ENCODE measurements at places on chromosomes 13 and 19. TPM values are rescaled to one million over a fixed set of nuclear protein-coding genes. Genes with fewer than 3 reads are reported as not detected.

DNA sequence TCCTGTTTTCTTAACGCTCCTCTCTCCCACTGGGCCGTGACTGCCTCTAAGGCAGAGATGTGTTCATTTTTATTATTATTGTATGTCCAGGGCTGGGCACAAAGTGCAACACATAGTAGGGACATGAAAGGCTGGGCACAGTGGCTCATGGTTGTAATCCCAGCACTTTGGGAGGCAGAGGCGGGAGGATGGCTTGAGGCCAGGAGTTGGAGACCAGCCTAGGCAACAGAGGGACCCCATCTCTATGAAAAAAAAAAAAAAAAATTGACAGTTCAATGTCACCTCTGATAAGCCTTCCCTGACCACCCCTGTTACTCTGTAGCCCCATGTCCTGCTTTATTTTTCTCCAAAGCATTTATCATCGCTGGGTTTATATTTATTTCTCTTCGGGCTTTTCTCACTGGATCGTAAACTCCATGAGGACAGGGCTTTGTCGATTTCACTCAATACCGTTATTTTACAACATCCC, 481 bp upstream of the SAE1 start:
- DNase-seq, result no peak

DNA sequence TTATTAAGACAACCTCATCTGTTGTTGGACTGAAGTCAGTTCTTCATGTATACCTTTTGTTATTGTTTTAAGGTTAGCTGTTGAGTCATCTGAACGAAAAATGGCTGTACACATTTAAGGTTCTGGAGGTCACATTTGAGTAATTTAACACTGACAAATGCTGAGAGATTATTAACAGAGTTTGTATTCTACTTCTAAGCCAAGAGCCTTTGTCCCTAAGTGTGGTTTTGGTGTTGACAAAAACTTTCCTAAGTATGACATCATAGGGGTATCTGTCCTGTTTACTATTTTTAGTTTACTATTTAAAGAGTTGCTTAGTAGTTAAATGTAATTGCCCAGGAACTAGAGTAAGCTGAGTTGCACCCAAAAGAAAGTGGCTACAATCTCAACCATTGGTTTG, 71.9 kb downstream of the CDK8 start:
- DNase-seq, result no peak

GRCh38 chr19:7545904-7546303, 10.4 kb downstream of the PNPLA6 start:
- DNase-seq, result no peak

DNA sequence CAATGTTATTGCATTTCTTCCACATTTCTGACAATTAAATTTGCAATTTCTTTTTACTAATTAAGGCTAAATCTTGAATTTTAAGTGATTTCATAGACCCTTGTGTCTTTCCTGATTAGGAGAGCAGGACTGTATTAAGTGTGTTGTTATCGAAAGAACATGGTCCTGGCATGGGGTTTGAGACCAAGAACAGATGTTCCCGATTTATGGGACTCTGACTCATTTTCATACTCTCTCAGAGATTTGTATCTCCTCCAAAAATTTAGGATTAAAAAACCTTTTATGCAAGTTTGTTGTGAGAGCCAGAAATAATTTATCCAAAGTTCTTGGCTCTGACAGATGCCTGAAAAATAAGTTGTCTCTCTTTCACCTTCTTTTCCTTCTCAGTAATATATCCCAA, 589.3 kb upstream of the ARGLU1 start:
- DNase-seq, result no peak

DNA sequence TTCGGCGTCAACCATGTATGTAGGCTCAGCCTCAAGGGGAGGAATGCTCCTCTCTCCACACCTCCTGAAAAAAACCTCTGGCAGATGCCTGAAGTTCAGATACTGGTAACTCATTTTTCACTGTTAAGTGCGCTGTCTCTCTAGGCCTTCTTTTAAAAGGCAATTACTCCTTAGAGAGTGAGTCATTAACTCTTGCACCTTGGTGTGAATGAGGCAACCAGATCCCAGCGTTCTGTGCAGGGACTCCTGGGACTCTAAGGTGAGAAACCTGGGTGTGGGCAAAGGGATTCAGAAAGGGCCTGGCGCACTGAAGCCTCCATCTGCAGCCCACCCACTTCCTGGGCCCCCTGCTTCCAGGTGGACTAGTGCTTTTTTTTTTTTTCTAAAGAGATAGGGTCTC, 71.7 kb downstream of the SIAH3 start:
- DNase-seq, result no peak

DNA sequence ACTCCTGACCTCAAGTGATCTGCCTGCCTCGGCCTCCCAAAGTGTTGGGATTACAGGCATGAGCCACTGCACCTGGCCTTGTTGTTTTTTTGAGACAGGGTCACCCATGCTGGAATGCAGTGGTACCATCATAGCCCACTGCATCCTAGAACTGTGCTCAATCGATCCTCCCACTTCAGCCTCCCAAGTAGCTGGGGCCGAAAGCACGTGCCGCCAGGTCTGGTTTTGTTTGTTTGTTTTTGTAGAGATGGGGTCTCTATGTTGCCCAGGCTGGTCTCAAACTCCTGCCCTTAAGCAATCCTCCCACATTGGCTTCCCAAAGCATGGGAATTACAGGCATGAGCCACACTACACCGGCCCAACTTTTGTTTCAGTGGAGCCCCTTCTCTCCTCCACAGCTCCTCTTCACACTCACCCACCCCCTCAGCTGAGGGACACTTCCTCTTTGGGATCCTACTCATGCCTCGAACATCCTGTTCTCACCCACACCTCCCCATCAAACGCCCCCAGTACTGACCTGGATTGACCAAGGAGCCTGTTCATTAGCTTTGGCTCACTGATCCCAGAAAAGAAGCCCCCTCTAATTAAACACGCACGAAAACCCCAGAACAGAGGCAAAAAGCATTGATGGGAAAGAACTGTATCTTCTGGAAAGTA, 12.8 kb upstream of the CERS4 start:
- DNase-seq, result no peak

GRCh38 chr19:40692212-40692551, 1.7 kb upstream of the NUMBL start:
- no peak for DNase-seq

Gene KCNC3
- 4.8 TPM for total RNA-seq

Gene ZNF85
- total RNA-seq, result 2.7 TPM

Gene OVOL3
- not detected for total RNA-seq

Gene WASF3
- total RNA-seq, result 12.7 TPM

Gene DLEU7
- total RNA-seq, result 0.46 TPM

Gene FBXO17
- 8.5 TPM for total RNA-seq

Measured in right cardiac atrium (tissue), 5 donors.